ENCODE measurements at places on chromosomes 7 and 10.

GRCh38 chr7:140972876-140973829 lies 41.6 kb downstream of the MRPS33 start:
- DNase-seq = no peak

GRCh38 chr10:20922451-20922850 lies 25.3 kb upstream of the NEBL start:
- DNase-seq = no peak

DNA sequence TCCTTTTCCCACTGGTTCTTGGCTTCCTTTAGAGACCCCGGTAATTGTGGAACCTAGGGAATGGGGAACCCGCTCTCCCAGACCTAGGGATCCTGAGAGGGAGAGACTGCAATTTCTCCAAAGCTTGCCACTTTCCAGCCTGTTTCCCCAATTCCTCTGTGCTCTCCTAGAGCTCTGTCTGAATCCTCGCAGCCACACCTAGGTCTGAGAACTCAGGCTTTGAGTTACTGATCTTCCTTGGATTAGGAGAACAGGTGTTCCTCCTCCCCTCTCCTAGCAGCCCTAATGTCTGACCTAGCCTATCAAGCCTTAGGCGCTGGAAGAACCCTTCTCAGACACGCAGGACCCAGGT lies 20.0 kb downstream of the WNT8B start:
- no peak for DNase-seq

DNA sequence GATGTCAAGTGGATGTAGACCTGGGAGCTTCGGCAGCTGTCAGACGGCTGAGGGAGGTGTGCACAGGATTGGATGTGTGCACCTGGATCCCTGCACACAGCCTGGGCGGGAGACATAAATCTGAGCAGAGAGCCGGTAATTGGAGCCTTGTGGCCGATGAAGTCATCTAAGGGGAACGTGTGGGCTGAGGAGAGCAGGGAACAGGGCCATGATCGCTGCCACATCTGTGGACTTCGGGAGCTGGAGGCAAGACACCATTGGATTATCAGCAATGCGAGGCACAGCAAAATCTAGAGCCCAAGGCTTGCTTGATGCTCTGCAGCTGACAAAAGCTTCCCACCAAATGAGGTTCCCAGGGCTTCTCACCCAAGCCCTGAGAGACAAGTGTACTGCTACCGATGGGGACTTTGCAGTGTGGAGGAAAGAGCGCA lies 147.7 kb downstream of the PTPN20 start:
- peak; percentile 6 for DNase-seq

DNA sequence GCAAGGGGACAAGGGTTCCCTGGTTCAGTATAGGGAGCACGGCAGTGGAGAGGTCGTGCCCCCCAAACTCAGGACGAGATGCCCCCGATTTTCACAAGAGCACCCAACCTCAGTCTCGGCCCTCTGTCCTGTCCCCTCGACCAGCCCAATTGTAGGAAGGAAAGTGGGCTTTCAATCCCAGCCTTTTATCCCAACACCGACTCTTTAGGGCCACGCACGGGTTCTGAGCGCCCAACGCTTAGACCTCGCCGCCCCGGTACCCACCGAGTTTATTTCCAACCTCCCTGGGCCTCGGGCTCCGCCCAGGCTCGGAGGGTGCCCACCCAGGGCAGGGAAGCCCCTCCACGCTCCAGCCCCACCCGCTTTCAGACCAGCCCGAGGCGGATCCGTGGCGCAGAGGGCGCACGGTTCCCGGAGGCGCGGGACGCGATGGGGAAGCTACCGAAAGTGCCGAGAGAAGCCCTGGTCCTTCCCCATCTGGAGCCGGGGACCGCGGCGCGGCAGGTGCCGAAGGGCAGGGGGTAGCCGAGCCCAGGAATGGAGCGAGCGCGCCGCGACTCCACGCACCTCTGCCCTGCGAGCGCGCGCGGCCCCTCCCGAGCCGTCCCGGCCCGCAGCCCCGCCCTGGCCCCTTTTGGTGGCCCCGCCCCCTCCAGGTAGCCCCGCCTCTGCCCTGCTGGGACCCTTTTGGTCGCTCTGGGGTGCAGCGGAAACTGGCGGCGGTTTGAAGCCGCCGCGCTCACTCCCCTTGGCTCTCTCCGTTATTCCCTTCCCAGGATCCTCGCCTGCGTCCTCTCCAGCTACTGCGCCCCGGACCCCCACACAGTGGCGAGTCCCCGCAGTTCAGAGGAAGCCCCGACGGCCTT lies 20.4 kb downstream of the GRID2IP start:
- no peak for DNase-seq

- DNase-seq = no peak
These were observed 58.9 kb upstream of the NUPR2 start for GRCh38 chr7:56174875-56175760.

DNA sequence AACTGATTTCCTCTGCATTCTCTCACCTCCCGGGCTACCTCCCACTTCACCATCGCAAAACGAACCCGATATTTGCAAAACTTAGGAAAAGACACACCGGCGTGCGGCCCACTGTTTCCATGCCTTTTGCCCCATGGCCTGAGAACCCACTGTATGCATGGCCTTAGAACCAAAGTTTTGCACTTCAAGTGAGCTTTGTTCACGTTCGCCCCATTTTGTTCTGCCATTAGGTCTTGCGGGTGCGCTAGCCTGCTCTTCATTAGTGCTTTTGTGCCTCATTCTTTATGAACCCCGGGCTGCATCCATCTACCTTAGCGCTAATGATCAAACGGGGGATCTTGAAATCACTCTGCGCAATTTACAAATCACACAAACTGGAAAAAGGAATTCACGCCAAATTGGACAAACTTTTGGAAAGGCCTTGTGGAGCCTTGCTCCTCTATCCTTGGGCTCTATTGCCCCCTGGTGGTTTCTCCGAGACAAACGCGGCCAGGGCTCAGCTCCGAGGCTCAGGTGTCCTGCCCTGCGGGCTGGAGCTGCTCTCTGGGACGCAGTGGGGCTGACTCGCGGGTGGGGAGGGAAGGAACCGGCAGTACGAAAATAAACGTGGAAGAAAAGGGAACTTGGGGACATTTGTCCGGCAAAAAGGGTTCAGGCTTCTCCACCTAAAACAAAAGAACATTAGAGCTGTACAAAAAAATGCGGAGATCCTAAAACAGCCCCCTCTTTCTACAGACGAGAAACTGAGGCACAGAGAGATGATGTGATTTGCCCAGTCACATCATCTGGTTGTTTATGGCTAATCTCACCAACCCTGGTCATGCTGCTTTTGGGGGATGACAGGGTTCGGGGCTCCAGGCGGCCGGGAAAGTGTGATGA lies 300.4 kb upstream of the NFE2L3 start:
- DNase-seq = peak; percentile 26
